Mesenchymal stem cell (in vitro differentiated cells and primary cell): ENCODE measurements at places on chromosomes 2 and 18.

DNA sequence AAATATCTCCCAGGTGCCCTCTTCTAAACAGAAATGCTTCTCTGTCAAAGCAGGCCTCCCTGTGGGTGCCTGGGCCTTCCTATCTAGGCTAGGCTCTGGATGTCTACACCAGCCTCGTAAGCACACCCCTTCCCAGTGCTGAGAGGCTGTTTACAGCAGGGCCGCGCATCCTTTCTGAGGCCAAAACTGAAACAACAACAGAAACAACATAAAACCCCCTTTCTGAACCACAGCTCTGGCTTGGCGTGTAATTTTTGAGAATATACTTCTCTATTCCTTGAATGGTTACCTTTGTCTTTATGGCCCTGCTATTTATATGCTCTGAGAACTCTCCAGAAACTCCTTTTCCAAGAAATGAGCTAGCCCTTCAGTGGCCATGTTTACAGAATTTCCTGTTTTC, 118.4 kb downstream of the BCL2L11 start:
- DNase-seq = no peak

DNA sequence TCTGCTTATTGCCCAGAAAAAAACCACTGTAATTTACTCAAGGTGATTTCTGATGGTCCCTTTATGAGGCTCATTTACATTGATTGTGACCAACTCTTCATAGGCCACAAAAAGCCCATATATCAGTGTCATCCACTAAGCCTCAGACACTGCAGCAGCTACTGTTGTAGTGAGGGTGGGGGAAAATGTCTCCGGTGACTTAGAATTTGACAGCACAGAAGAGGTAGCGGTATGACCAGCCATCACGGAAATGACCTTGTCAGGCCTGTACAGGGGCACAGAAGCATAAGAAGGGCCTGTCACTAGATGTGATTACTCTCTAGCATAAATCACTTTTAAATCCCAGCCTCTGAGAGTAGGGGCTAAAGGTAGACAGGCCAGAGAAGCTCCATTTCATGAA, 190.3 kb downstream of the PAX3 start:
- DNase-seq = no peak

DNA sequence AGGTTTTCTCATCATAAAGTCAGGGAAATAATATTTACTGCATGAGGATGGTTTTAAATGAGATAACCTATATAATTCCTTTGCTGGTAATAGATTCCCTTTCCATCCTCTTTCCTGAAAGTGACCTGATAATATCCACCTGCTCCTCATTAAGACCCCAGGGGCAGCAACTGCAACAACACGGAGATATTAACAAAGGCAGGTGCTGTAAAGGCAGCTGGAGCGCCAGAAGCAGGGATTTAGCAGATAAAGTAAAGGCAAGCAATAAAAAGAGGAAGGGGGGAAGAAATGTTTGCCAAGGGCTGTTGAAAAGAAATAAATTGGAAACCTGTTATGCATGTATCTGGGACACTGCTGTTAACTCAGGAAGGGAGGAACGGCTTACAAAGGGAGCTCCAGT, 472.6 kb upstream of the KLHL29 start:
- no peak for DNase-seq

GRCh38 chr2:147884830-147885229, 40.0 kb downstream of the ACVR2A start:
- DNase-seq = peak; percentile 41

DNA sequence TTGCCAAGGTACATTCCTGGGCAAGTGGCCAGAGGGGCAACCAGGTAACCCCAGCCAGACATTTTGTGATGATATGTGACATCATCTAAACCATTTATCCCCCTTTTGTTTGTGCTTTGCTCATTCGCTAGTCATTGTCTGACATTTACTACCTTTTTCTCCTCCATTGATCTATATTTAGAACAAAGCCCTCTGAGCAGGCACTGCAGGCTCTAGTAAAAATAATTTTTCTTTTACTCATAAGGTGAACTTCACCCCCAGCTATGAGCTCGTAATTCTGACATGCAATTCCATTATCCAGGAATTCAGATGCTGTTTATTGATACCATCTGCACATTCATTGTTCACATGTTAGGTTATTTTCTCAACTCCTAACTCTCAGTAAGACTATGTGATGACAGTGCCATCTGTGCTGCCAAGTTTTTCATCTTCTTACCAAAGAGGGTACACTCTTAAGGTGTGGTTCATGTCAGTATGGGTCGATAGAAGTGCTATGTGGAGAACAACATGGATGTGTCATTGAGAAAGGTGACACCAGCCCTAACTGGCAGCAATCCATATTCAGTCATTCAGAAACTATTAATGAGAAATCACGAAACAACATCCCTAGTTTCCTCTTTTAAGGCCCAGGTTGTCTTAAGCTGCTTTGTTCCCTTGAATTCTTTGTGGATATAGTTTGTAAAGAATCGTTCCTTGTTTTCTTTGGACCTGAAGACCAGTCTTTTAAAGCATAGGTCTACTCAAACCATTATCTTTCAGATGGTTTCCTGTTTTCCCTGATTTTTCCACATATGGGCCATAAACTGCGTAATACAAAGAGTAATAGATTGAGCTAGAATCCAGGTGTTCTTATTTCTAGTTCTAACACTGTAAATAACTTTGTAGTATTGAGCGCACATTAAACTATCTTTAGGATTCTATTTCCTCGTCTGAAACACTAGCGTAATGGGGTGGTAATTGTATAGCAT, 978.1 kb upstream of the CDH2 start:
- DNase-seq = peak; percentile 37

- peak; percentile 29 for DNase-seq
Measured at GRCh38 chr18:9508446-9509025, 33.2 kb downstream of the RALBP1 start.

GRCh38 chr2:24038786-24039499, 8.2 kb downstream of the WDCP start:
- DNase-seq = no peak
